ENCODE measurements at places on chromosomes 2 and 18.

DNA sequence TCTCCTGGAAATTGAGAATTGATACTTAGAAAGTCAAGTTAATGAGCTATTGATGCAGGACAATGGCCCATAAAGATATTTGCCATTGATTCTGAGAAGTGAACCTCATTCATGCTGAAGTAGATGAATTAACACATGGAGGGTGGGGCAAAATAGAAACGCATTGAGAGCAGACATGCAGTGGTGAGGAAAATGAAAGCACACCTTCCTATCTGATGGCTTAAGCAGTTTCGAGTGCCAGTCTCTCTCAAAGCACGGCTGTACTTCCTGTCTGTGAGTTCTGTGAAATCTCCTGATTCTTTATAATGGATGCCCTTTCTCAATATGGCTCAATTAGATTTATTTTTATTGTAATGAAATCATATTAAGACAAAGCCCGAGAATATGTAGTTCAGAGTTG is 247.0 kb downstream of the TMX3 start:
- no peak for DNase-seq

- no peak for DNase-seq
Observed at GRCh38 chr2:45373534-45373933, 237.5 kb downstream of the SRBD1 start.

- DNase-seq, result no peak
Observed at GRCh38 chr18:53553030-53553429, 671.4 kb downstream of the MBD2 start.

- DNase-seq, result no peak
Observed at GRCh38 chr2:43031471-43032212, 194.8 kb downstream of the ZFP36L2 start.

DNA sequence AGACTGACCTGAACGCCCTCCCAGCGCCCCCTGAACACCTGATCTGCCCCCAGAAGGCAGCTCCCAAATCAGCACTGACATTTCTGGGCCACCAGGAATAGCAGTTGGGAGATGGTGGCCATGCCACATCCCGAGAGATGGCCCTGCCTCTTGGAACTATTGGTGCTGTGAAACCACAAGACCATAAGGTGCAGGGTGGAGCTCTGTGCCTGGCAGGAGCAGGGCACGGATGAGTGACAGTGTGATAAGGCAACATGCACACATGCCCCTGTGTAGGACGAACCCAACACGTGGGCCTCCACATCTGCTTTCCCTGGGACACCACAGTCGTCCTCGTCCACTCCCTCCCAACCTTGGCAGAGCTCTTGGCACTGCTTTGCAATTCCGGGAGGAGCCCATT is 26.9 kb downstream of the ANO7 start:
- no peak for DNase-seq

GRCh38 chr2:73842739-73843019 is 13.9 kb downstream of the STAMBP start:
- DNase-seq, result no peak

- no peak for DNase-seq
Observed at GRCh38 chr2:39683022-39683699, 17.4 kb downstream of the TMEM178A start.

- no peak for DNase-seq
Observed at GRCh38 chr2:66930339-66931220, 466.6 kb upstream of the ETAA1 start.

DNA sequence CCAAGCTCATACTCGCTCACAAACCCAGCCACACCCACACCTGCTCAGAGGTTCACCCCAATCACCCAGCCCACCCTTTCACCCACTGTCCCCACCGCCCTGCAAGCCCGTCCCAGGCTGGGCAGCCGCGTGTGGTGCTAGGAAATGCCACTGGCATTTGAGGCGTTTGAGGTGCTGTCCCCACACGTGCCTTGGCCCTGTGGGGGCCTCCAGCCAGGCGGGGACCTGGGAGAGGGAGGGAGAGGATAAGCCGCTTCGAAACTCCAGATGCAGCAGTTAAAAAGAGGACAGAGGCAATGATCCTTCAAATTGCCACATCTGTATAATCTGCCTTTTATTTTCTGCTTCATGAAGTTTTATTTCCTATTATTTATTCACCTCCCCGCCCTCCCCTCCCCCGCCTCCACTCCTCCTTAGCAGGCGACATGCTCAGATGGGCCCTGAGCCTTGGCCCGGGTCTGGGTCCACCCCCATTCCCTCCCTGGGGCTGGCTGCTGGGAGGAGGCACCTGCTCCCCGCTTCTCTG is 35.9 kb downstream of the PSD4 start:
- no peak for DNase-seq

- peak; percentile 42 for DNase-seq
Observed at GRCh38 chr2:138829326-138829919, 49.2 kb upstream of the NXPH2 start.

DNA sequence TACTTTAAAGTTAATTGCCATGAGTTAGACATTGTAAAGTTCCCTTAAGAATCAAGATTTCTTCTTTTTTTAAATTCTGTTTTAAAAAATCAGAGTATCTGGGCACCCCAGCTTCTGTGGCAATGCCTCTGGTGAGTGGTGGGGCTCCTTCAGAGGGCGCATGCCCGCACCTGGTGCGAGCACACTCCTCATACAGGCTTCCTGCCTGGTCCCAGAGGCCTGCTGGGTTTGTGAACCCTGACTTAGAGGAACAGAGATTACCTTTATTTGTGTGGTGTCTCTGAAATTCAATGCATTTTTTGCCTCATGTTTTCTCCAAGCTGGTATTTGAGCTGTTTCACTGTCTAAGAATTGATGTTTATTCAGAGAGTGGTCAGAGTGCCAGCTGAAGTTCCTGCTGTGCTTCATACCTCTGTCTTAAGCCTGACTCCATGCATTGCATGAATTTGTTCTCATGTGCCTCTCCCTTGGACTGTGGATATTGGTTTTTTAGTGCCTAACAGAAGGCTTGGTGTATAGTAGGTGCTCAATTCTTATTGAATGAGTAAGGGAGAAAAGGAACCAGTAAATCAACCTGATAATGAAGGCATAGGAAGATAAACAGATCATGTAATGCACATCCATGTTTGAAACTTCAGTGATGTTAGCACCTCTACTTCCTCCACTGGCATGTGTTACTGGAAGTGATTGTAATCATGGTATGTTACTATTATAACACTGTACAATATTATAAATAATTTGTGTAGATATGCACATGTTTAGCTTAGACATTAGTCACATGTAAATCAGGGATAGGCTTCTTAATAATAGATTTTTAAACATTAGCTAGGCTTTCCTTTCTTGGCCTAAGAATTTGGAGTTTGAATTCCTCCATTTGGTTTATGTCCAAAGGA is 29.0 kb downstream of the PHLPP1 start:
- DNase-seq, result no peak

- DNase-seq, result no peak
Observed at GRCh38 chr2:73979021-73979420, 5.7 kb upstream of the TET3 start.

- no peak for DNase-seq
Observed at GRCh38 chr2:207160115-207160514, 5.6 kb downstream of the KLF7 start.

DNA sequence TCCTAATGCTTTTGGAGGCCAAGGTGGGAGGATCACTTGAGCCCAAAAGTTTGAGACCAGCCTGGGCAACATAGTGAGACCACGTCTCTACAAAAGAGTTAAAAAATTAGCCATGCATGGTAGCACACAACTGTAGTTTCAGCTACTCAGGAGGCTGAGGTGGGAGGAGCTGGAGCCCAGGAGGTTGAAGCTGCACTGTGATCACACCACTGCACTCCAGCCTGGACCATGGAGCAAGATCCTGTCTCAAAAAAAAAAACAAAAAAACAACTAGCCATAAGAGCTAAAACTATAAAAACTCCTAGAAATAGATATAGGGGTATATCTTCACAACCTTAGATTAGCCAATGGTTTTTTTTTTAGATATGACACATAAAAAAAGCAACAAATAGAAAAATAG is 16.9 kb upstream of the COL6A3 start:
- DNase-seq, result no peak

GRCh38 chr2:172420216-172420615 is 7.2 kb upstream of the ITGA6 start:
- DNase-seq, result peak; percentile 34

GRCh38 chr18:74733598-74733997 is 135.9 kb downstream of the ZNF407 start:
- no peak for DNase-seq

Data from suppressor macrophage treated with lipopolysaccharide for 1 hour (primary cell).